CD4-positive, alpha-beta T cell treated with Interleukin-6 for 4 hours (primary cell): ENCODE measurements at places on chromosomes 5 and 9.

DNA sequence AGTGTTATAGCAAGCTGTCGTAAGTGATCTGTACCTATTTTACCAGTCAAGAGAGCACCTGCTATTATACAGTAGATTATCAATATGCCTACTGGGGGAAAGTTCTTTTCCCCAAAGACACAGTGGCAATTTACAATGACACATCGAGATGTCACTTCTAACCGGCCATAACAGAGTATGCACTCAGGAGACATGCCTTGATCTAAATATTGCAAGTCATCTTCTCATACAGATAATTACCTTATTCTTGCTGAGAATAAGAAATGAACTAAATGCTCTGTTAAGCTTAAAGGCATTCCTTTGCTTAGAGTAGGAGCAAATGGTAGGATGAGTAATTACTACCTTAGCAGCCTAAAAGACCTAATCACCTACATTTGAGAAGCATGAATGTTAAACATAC is 71.6 kb downstream of the PKD2L2 start:
- no peak for DNase-seq

GRCh38 chr9:591292-591691 is 250.2 kb upstream of the DMRT1 start:
- no peak for DNase-seq

DNA sequence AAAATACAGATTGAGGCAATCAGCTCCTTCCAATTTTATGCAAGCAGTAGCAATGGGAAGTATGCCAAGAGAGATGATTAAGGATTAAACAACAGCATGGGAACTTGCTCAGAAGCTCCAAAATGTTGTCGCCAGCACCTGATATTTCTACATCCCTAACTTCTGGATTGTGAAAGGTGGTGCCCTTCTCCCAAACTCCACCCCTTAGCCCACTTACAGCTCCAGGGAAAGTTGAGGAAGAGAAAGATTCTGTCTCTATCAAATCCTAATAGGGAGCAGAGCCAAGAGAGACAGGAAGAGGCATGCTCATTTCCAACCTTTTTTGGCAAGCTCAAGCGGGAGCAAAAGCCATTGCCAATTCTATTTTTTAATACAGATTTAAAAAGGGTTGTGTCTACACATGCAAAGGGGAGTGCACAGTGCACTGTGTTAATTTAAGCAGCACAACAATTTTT is 92.4 kb upstream of the NR3C1 start:
- no peak for DNase-seq

DNA sequence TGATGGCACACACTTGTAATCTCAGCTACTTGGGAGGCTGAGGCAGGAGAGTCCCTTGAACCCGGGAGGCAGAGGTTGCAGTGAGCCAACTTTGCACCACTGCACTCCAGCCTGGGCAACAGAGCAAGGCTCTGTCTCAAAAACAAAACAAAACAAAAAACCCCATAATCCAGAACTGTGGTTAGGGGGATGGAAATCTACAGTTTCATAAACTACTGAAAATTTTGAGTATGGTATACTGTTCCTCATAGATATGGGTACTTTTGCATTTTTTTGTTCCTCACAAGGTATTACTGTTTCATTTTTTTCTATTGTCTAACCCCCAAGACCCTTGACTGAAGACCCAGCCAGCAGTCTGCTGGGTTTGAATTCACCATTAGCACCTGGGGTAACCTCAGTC is 52.2 kb upstream of the MAP3K1 start:
- DNase-seq, result no peak

DNA sequence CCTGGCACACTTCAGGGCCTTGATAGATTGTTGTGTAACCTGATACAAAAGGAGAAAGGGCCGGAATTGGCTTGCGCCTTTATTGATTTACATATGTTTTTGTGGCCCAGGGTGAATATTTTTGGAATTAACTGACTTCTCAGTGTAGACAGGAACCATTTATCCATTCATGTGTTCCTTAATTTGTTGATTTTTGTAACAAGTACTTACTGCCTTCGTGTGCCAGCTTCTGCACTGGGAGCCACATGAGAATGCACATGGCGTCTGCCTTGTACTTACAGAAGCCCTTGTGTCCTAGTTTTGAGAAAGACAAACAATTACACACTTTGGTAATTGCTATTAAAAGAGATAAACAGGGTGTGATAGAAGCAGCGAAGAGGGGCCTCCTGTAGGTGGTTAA is 26.4 kb downstream of the EHMT1 start:
- DNase-seq, result no peak

DNA sequence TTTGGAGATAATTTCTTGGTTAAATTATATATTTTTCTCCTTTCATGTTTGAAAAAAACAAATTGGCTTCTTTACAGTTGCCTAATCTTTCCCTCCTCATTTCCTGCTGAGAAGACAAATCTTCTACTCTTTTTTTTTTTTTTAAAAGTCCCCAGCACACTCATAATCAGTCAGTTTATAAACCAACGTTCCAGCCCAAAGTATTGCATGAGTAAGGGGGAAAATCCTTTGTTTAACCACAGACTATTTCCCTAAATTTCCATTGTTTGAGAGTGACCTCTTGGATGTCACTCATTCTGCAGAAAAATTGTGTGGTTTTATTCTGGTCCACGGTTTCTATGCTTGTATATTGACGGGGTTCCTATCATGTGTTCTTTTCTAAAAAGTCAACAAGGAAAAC is 55.1 kb upstream of the TLR4 start:
- no peak for DNase-seq

- peak; percentile 43 for DNase-seq
These were observed 5.5 kb upstream of the DNAJC21 start for GRCh38 chr5:34923694-34924461.

DNA sequence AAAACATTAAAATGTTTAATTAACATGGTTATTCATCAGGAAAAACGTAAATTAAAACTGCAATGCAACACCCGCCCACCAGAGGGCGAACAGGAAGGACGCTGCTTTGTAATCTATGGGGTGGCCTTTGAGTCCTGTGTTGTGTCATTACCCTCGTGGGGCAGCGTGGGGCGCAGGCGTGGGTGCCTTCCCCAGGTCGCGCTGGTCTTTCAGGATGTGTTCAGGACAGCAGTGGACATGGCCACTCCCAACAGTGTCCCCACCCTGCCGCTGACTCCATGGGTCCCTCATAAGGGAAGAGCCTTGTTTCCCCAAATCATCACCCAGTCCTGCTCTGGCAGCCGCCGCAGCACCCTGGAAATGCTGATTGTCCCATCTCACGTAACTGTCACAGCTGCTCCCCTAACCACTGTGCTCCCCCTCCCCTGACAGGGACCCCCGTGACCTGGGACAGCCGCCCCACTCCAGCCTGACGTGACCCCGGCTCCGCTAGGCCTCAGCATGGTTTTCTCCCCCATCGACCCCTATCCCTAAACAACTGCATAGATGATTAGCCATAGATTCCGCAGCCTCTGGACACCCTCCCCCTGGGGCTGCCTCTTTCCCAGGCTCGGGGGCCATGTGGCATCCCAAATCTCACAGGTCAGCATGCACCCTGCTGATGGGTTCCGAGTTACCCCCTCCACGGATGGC is 36.4 kb downstream of the GLT6D1 start:
- DNase-seq, result peak; percentile 55

GRCh38 chr5:136457390-136458013 is 92.2 kb upstream of the TRPC7 start:
- DNase-seq, result no peak

GRCh38 chr9:88972401-88972800 is 18.9 kb upstream of the S1PR3 start:
- no peak for DNase-seq

DNA sequence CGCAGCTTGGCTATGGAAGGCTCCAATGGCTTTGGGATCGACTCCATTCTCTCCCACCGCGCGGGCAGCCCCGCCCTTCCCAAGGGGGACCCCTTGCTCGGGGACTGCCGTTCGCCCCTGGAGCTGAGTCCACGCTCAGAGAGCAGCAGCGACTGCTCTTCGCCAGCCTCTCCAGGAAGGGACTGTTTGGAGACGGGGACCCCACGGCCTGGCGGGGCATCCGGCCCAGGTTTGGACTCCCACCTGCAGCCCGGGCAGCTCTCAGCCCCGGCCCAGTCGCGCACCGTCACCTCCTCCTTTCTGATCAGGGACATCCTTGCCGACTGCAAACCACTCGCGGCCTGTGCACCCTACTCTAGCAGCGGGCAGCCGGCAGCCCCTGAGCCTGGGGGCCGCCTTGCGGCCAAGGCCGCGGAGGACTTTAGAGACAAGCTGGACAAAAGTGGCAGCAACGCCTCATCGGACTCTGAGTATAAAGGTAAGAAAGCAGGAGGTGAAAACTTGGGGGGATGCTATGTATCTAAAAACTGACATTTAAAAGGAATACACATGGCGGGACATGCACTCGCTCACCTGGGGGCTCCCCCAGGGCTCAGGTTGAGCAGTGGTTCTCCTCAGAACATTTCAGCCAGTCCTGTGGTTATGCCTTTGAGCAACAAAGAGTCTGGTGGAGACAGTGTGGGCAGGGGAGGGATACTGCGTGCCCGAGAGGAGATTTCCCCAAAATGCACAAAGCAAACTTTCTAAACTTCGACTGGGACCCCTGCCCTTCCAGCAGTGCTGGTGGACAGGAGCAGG is 579 bp downstream of the BARHL1 start:
- no peak for DNase-seq

DNA sequence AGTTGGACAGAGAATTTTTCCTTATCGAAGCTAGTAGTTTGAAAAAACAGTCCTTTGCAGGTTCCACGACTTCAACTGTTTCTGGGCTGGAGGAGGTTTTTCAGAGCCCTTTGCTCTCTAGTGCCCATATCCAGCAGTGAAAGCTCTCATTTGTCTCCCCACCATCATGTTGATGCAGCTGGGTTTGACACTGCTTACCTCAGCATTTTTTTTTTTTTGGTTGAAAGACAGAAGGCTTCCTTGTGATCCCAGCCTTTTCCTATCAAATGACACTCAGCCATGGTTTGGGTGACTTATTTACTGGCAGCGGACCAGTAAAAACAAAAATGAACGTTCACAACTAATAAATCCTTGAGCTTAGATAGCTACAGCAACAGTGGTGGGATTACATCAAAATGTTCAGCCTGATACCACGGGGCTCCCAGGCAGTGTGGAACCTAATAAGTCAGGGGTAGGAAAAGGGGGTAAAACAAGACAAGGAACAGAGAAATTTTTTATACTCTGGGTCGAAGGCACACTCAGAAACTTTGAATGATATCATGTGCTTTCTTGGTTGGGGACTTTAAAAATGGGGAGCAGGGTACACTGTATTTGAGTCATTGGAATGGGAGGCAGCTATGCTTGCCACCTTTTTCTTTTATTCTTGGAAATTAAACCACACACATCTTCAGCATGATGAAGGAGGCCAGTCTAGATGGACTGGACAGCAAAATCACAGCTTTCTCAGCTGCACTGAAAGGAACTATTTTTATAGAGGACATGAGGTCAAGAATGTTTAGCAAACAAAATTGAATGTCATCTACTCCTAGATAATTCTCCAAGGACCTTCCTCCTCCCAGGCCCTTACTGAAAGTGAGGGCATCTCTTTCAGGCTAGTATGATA is 308.9 kb upstream of the MPDZ start:
- no peak for DNase-seq

DNA sequence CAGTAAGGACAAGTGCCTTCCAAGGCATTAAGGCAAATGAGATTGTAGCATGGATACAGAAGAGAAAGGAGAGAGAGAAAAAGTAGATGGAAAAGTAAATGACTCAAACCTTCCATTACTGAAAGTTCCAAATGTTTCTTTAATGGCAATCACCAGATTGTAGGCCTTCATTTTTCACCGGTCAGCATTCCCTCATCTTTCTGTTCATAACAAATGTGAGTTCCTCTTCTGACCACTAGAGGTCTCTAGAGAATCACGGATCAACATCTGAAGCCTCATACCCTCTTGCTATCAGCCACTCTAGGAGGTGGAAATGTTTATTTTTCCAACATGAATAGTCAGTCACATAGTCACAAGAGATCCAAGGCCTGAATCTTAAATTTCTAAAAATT is 73.6 kb upstream of the RPS23 start:
- no peak for DNase-seq

GRCh38 chr5:82813861-82814260 is 263.3 kb downstream of the TMEM167A start:
- DNase-seq, result no peak

- DNase-seq, result no peak
These were observed 18.8 kb downstream of the FBXL7 start for GRCh38 chr5:15518786-15519185.

DNA sequence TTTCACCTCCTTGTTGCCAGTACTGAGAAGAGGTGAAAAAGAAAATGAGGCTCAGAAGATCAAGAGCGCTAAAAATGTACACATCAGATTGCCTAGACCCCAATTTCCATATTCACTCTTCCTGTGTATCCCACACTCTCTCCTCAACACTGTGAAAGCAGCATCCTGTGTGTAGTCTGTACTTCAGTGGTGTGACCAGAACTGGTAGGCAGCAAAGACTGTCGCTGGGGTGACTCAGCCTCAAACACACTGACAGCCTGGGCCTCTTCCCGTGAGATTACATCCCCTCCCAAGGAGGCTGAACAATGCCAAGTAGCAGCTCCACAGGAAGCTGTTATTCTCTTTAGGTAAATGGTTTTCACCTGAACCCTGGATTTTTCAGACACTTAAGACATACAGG is 135.5 kb downstream of the CCDC192 start:
- no peak for DNase-seq

GRCh38 chr5:176816791-176817347 is 6.5 kb downstream of the UNC5A start:
- no peak for DNase-seq

DNA sequence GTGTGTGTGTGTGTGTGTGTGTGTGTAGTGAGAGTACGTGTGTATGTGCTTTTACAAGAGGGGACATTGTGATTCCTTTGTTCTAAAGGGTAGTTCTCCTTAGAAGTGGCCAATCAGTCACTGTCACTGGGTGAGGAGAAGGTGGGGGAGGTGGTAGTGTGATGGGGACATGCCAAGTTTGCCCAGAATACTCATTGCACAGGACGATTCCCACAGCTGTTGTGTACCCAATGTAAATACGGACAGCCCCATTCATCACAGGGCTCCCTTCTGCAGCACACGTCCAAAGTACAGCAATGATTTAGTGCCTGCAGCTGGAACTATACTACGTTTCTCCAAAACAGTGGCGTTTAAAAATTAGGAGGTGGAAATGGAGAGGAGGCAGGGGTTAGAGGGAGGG is 287.8 kb downstream of the TLR4 start:
- DNase-seq, result no peak

GRCh38 chr5:75678155-75678554 is 39.1 kb downstream of the POC5 start:
- DNase-seq, result no peak

GRCh38 chr5:25094219-25094618 is 449.4 kb upstream of the CDH10 start:
- DNase-seq, result no peak

- DNase-seq, result no peak
These were observed 5.7 kb downstream of the EDIL3 start for GRCh38 chr5:84378961-84379360.

- DNase-seq, result no peak
These were observed 330.4 kb upstream of the KLF4 start for GRCh38 chr9:107819772-107820565.

- no peak for DNase-seq
These were observed 276.2 kb downstream of the SYK start for GRCh38 chr9:91077624-91078368.

DNA sequence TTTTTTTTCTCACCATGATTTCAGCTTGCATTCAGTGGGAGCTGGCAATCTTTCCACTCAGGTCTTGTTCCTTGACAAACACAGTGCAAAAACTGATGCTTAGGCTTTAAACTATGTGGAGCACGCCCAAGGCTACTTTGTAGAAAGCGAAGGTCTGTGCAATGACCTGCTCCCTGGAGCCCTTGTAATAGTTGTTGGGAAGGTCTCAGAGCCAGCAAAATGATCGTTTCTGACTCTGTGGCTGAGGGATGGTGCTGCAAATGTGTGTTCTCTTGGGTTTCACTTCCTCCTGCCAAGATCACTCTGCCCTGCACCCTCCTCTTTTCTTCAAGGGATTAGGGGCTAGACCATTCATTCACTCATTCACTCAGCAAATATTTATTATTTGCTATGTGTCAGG is 249.7 kb upstream of the MAP3K1 start:
- no peak for DNase-seq
